Renal cortical epithelial cell (primary cell): ENCODE measurements at places on chromosomes 16 and 17.

- no peak for DNase-seq
Measured at GRCh38 chr17:58268774-58269556, 11.8 kb downstream of the MPO start.

DNA sequence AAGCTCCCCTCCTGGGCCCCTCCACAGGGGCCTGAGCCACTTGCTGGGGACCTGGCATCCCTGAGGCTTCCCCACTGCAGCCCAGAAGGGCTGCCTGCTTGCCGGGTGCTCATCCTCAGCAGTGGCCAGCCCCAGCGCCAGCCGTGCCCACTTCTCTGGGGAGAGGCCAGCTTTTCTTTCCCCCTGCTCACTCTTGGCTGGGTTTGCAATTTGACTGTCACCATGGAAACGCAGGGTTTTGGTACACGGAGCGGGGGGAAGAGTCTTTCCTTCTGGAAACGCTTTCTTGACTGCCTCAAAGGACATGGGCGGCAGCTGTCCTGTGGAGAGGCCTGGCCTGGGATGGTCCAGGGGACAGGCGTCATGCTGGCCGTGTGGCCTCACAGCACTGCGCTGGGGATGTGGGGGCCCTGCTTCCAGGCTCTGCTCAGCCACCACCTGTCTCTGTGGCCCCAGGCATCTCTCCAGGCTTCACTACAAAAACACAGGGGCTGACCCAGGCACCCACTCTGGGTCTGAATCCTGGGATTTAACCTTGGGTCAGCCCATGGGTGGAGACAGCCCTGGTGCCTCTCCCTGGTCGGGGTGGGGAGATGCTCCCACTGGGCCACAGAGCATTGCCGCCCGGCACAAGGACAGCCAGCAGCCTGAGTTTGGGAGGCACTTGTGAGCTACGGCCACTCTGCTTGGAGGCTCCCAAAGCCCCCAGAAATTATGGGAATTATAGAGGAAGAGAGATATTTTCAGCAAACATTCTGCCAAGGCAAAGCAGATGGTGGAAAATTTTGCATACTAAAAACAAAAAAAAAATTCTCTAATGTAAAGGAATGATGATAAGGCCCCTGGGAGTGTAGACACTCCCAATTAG is 45.9 kb upstream of the DOC2B start:
- DNase-seq, result no peak

- DNase-seq, result no peak
Measured at GRCh38 chr17:27633312-27634025, 2.5 kb downstream of the LGALS9 start.

- DNase-seq, result no peak
Measured at GRCh38 chr17:81438007-81438659, 42.9 kb downstream of the BAHCC1 start.

GRCh38 chr16:74999219-74999608 is 390 bp downstream of the ZNRF1 start:
- no peak for DNase-seq
